Astrocyte (in vitro differentiated cells and primary cell): ENCODE measurements at places on chromosomes 2 and 18.

DNA sequence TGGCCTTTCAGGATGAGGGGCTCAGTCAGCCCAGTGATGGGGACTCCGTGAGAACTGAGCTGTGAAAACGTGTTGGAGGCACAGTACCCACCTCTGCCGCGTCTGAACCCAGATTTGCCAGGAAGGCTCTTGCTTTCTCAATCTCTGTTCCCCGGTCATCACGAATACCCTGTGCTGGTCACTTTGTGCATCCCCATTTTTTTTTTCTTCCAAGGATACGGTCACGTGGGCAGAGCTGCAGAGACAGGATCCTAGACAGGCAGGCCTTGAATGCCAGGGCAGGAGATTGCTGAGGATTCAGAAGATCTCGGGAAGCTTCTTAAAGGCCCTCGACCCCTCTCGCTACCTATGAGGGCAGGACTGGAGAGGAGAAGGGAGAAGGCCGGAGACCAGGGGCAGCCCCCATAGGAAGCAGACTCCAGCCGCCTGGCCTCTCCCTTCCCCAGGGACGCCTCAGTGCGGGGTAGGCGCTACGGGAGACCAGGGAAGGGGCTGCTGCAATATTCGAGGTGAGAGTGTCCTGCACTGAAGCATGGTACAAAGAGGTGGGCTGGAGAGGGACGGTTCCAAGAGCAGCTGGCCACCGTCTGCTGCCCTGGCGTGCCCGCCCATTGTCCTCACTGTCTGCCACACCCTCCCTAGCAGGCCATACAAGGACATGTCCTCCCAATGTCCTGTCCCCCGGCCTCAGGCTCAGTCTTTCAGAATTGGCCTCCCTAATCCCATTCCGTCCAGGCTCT is 29.0 kb upstream of the TAF1B start:
- DNase-seq = no peak

- DNase-seq = peak; percentile 84
Observed at GRCh38 chr2:174024524-174025270, 59.5 kb upstream of the SP3 start.

DNA sequence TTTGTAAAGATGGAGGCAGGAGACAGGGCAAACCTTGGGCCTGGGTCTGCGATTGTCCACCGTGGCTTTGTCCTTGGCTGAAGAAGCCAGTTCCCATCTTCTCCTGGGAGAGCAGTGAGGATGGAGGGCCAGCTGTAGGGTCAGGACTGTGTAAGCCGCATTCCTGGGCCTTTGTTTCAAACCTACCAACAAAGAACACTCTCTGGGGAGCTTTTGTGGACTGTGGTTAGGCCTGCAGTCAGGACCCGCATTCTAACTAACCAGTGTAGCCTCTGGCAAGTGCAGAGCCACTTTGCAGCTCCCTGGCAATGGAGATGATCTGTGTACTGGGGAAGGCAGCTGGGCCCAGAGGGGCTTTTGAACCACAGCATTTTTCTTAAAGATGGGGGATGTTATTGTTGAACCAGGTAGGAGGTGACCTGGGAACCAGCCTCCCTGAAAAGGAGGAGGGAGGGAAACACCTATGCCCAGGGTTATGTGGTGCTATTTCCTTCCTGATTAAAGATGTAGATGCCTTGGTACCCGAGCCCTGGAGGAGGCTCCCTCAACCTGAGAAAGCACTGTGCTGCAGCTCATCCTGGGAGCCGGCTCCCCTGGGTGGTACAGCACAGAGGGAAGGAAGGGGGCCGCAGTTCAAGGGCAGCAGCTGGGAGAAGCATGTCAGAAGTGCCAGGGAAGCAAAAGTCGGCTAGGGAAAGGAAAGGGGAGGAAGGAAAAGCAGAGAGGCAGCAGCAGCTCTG is 12.7 kb upstream of the SMAD4 start:
- DNase-seq = peak; percentile 24

GRCh38 chr18:3008541-3008940 is 4.4 kb downstream of the LPIN2 start:
- peak; percentile 83 for DNase-seq

DNA sequence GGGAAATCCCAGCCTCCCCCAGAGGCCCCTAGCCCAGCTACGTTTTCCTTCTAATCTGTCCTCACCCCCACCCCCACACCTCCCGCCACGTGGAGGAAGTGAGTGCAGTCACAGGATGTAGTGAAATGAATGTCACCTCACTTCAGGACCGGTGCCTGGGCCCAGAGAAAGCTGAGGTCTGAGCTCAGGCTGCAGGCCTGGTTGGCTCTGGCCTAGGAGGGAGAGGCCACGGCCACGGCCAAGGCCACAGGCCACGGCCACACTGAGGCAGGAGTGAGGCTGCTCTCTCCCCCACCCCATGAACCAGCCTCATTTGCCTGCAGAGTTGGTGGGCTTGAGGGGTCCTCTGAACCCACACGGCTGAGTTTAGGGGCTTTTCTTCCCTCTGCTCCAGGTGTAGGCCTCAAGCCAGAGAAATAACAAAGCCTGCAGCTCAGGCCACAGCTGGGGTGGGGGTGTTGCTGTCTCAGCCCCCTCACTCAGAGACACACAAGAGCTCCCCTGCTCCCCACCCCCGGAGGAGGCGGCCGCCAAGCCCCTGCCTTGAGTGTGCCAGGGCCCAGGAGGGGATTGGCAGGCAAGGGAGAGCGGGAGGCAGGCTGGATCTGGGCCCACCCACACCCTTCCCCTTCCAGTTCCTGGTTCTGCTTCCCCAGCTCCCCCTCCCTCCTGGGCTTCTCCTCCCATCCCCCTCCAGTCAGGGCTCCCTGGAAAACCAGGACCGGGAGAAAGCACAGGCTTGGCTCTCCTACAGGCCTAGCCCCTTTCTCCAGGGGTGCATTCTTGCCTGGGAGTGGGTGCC is 27.0 kb downstream of the DNMT3A start:
- DNase-seq = peak; percentile 38

- no peak for DNase-seq
Observed at GRCh38 chr2:159146996-159147666, 139.4 kb downstream of the WDSUB1 start.

DNA sequence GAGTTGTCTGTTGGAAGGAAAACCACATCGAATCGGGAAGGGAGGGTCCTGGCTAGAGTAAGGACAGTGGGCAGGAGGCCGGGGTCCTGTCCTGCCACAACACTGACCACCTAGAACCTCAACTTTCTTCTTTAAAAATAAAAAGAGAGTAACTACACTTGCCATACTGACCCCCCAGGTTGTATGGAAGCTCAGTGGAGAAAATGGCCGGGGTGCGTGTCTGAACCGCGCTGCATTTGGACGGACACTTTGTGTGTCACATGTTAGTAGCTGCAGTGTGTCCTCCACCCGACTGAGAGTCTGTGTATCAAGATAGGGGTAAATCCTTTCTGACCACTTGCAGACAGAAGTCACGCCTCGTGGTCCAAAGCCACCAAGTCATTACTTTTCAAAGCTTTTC is 87.0 kb downstream of the GBX2 start:
- no peak for DNase-seq

DNA sequence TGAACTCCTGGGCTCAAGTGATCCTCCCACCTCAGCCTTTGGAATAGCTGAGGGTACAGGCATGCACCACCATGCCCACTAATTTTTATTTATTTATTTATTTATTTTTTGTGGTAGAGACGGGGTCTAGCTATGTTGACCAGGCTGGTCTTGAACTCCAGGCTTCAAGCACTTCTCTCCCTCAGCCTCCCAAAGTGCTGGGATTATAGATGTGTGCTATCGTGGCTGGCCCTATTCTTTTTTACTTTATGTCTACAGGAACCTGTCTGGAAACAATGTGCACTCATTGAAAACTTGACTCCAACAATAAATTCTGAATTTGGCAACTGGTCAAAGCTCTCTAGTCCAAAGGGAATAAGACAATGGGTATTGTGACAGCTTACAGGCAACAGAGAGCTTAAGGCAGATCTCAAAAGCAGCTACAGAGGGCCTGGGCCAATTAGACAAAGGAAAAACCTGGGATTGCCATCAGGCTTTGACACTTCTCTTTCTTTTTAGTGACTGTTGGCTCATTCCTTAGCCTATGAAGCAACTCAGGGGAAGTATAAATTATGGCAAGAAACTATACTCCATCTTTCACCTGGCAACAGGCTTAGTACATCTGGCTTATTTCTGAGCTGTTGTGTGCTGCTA is 55.1 kb upstream of the RAPGEF4 start:
- no peak for DNase-seq

DNA sequence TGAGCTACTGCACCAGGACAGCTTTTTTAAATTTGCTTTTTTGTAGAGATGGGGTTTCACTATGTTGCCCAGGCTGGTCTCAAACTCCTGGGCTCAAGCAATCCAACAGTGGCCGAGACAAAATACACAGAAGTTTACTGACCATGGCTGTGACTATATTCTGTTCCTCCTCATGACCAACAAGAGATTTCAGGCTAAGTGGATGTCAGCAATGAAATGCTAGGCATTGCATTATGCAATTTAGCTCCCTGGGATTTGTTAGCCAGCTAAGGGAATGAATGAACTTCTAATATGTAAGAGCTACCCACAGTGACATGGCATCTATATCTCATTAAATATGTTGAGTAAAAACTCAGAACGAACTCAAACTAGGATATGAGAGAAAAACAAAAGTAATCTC is 81.9 kb upstream of the MBOAT2 start:
- DNase-seq = no peak

GRCh38 chr18:9240270-9240669 is 94.3 kb upstream of the TWSG1 start:
- no peak for DNase-seq

DNA sequence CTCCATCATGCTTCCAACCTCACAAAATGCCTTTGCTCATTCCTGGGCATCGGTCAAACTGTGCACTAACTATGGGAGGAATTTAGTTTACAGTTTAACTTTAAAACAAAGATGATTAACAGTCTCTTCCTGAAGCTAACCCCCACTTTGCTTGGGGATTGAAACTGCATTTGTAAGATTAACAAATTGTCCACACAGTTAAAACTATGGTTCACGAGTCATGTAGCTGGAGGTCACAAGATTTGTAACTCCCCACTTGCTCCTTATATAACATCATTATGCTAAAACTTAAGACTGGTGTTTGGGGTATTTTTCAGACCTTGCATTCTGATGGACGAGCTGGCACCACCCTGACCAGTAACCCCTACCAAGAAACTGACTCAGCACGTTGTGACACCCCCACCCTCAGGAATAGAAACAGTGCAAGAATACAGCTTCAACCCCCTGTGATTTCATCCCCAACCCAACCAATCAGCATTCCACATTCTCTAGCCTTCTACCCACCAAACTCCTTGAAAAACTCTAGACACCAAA is 252.3 kb downstream of the MBD5 start:
- peak; percentile 30 for DNase-seq

GRCh38 chr2:141889788-141890187 is 241.0 kb downstream of the LRP1B start:
- no peak for DNase-seq

DNA sequence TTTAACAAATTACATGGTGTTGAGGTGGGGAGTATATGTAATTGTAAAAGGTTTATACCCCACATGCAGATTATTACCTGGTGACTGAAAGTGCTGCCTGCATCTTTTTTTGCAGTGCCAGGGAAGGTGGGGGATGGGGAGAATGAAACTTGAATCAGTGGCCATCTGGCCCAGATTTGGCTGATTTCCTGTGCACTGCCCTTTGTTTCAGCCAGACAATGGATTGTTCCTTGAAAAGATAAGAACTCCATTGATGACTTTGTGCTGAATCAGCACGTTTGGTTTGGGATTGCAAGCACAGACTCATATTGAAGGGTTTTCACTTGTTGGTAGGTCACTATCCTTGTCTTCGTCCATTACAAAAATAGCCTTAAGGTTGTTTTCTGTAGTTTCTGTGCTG is 20.9 kb downstream of the GREB1L start:
- DNase-seq = no peak

DNA sequence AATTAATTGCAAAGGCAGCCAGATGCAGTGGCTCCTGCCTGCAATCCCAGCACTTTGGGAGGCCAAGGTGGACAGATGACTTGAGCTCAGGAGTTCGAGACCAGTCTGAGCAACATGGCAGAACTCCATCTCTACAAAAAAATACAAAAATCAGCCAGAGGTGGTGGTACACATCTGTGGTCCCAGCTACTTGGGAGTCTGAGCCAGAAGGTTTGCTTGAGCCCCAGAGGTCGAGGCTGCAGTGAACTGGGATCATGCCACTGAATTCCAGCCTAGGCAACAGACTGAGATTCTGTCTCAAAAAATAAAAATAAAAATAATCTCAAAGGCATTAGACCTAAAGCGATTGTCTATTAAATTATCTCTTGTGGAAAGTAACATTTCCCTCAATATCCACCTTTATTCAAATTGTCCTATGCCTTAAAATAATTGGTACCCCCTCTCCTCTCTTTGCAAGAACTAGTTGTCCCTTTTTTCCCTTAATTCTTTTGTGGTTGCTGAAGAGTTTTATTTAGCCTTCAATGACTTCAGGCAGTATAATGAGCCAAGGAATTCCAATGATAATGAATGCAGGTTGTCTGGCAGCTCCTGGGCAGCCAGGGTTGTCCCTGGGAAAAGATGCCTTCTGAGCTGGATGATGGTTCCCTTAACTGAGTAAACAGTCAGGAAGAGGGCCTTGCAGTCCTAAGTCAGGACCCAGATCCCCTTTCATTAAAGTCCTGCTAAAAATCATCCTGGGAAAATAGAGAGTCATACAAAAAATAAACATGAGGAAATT is 32.2 kb downstream of the GPR75 start:
- peak; percentile 53 for DNase-seq

DNA sequence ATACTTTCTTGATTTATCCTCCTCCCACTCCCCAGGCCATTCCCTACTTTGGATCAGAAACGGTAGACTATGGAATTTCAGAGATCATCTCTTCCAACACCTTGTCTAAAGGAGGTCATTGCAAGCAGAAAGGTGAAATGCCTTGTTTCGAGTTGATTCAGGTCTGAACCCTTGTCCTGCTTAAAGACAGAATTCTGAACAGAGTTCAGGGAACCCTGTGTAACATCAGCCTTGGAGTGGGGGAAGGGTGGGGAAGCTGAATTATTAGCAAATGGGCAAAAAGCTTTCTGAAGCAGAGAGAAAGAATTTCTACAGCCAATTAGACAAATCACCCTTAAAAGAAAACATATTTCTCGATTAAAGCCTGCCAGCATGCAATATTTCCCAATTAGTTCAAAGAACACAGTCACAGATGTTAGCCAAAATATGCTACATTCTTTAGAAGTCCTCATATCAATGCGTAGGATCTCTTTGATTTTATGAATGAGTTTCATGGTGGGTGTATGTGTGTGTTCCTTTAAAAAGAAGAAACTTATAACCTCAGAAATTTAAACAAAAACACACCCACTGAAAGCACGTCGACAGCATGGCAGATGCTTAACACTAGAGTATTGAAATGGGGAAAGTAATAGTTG is 353.1 kb downstream of the RND3 start:
- DNase-seq = peak; percentile 88
